ENCODE measurements at places on chromosomes 5 and 9.

- peak; percentile 81 for DNase-seq
These were observed 2.6 kb upstream of the SNX18 start for GRCh38 chr5:54514841-54515432.

DNA sequence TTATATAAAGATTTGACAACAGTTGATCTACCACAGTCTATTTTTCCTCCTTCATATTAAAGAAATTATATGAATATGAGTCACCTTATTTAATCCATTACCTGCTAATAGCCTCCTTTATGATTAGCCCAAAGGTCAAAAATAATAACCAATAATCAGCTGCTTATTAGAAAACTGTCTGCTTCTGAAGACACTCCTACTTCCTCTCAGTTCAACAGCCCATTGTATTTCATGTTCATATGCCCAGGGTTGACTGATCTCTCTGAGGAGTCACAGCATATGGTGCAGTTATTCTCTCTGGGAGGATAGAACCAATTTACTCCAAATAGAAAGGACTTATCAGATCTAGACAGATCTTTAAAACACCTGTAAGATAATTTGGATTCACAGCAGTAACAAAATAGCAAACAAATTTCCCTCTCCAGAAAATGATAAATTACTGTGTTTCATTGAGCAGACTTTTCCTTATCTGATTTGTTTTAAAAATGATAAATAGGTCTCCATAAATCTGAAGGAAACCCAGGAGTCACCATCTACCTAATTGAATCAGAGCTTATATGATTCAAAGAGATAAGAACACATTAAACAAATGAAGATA is 180.4 kb upstream of the ITGA1 start:
- DNase-seq, result no peak

DNA sequence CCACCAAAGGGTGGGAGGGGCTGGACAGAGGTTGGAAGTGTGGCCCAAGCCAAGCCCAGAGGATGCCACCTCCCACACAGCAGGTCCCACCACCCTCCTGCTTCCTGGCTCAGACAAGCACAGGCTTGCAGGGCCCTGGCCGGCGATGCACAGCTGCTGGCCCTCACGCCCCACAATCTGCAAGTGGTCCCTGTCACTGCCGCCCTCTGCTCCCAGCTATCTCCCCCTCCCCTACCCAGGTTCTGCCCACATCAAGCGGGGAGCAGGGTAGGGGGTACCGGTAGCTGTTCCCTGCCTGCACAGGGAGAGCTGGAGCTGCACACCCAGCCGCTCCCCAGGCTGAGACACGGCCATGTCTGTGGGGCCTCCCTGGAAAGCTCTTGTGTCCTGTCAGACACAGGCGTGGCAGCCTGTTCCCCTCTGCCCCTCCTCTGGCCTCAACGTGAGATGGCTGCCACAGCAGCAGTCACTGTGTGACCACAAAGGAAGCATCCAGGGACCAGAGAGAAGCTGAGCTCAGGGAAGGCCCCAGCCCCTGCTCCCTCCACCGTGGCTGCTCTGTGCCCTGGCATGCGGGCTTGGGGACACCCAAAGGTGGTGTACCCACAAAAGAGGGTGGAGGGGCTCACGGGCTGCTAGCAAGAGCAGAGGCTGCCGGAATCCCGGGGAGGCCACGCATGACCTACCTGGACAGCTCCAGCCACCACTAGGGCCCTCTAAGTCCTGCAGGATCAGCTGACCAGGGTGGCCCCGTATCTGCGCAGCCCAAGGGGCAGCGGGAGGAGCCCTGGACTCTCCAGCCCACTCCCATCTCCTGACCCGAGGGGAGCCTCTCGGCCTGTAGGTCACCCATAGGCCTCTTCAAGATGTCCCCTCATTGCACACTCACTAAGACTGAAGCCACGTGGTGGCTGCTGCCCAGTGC is 10.9 kb upstream of the ZDHHC11 start:
- no peak for DNase-seq

- no peak for DNase-seq
These were observed 145.6 kb downstream of the XRCC4 start for GRCh38 chr5:83222906-83223305.

GRCh38 chr9:27715651-27716050 is 142.4 kb upstream of the C9orf72 start:
- no peak for DNase-seq
